ENCODE measurements at places on chromosomes 2 and 18.

DNA sequence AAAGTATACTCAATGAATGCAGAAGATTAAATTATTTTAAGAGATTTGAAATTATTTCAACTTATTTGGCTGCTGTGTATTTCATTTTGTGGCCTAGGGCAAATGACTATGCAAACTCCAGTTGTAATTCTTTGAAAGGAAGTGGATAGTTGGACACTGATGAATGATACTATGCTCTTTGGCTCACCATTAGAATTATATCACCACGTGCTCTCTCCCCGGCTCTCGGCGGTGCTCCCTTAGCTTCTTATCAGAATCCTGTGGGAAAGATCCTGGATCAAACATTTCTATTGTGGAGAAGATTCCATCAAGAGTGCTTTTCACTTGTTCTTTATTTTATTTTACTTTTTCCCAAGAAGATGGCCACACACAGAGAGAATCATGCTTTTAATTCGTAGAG, 55.2 kb downstream of the ADCYAP1 start:
- no peak for DNase-seq

- DNase-seq = no peak
Measured at GRCh38 chr2:36289731-36290130, 65.8 kb upstream of the CRIM1 start.

DNA sequence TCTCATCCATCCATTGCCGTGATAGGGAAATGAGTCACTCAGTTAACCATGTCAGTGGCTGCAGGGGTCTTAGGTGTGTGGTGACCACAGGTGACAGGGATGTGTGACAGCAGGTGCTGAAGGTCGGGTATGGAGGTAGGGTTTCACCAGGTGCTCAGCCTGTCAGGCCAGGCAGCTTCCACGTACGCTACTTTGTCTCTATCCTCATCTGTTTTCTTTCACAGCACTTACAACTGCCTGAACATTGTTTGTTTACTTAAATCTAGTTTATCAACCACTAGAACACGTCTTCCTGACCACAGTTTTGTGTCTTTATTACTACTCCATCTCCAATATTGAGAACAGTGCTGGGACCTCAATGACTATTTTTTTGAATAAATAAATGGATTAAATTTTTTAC, 11.4 kb upstream of the UXS1 start:
- DNase-seq = no peak

- DNase-seq = no peak
Measured at GRCh38 chr2:32058130-32058529, 5.2 kb upstream of the SPAST start.

DNA sequence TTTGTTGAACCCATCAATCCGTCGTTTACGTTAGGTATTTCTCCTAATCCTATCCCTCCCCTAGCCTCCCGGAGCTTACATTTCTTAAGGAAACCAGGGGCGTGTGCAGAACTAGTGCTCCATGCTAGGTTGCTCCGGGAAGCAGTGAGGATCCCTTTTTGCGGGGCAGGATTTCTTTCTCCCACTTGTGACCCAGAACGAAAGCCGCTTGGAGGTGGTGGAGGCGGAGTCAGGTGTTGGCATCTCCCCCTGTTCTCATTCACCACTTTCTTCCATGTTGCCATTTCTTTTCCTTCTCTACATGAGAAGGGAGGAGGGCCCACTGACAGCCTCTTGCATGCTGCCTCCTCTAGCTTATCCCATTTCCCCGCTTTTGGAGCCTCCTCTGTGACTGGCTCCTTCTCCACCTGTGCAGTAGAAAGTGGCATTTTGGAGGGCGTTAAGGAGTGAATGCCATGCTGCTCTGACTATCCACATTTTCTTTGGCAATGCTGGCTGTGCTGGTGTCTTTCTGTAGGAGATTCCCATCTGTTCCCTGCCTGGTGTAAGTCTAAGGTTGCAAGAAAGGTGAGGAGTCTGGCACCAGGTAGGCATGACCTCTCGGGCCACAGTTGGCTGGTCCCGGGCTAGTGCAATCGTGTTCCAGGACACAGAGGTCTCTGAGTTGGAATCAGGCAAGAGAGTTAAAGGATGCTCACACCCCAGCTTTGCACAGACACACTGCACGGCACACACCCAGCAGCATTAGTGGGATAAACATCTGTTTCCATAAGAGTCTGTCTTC, 89.5 kb downstream of the ACKR3 start:
- no peak for DNase-seq

- DNase-seq = no peak
Measured at GRCh38 chr2:240997856-240998705, at the start of gene SNED1. TSS of gene SNED1 (plus strand) at chr2:240998618. CDS start at chr2:240998838, 220 bp downstream.

DNA sequence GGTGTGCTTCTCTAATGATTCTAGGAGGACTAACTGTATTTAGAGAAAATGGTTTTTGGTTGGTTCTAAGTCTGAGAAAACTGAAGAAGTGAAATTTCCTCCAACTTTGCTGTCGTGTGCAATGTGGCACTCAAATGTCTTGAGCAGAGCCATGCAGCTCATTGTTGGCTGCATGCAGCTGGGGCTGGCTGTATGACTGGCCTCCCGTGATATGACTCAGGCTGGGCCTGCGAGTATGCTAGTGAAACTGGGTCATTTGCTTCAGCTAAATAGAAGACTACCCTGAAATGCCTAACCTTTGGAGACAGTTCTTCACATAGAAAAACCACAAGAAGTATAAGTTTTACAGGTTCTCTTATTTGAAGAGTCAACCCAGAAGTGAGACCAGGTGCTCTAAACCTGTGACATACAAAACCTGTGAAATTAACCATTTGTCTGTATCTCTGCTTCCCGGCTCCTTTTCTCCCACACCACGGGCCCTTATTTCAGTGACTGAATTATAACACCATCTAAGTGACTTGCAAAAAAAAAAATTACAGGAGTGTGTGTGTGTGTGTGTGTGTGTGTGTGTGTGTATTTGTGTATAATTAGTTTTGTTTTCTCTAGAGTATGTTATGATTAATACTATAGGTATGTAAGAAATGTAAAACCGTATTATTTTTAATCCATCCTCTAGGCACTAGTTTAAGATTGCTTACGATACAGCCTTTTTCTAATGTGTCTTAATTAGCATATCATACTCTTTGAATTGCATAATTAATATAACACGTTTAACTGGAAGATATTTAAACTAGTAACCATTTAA, 15.9 kb downstream of the POLI start:
- no peak for DNase-seq

DNA sequence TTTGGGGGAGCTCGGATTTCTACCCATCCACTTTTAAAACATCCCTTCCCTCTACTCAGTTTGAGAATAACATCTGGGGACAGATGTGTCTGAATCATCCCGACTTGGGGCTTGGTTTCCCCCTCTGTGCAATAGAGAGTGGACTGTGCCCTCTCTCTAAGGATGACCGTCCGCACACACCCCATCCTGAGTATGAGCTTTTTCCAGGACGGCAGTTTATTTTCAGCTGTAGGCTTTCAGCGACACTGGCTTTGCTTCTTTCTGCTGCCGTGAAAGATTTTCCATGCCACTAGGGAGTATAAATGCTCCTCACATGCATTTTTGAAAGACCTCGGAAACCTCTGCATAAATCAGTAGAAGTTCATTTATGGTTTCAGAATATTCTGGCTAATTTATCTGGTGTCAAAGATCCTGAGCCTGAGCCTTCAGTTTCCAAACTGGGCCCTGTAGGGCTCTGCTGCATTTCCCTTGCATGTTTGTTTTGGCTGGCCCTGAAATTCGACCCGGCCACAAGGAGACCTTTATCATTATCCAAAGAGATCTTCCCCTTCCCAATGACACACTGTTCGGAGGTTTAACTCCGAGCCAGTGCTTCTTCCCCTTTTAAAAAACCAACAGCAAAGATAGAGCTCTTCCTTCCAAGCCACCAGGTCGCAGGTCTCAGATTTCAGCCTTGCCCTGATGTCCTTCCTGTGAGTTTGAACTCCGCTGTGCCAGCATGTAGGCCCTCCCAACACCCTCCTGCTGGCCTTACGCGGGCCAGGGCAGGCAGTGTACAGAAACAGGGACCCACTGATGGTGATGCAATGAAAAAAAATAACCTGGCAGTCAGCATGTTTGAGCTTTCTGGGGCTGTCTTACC, 53.3 kb downstream of the FECH start:
- DNase-seq = no peak

DNA sequence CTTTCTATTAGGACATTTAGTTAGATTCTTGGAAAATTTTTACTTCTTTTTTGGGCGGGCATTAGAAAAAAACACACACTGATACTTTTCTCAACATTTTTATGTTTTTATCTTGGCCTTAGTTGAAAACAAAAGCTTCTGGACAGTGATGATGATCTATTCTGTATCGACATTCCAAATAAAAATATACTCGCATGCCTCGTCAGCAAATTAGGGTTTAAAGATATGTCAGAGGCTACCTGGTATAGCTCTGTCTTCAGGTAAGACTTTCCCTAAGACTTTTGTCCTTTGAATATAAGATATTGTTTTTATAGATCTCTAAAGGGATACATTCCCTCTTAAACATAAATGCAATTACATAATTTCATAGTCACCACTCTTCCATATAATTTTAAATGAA, 816.8 kb downstream of the LRP1B start:
- DNase-seq = no peak

DNA sequence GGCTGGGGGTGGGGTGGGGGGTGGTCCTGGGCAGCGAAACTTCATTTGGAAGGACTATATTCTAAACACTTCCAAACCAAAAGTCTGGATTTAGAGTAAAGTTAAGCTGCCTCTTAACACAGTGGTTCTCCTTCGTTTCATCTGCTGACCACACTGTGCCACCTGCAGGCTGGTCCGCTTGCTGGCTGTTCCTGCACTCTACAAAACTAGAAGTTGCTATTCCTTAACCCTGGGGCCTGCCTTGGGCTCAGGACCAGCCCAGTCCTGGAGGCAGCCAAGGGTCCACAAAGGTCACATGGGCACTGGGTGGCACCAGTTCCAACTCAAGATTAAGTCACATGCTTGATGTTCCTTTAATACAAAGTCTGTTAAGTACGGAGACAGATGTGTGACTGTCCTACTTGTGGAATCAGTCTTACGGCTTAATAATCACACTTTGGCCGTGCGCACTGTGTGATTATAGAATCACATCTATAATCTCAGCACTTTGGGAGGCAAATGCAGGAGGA, 195.4 kb downstream of the FAM210A start:
- no peak for DNase-seq

DNA sequence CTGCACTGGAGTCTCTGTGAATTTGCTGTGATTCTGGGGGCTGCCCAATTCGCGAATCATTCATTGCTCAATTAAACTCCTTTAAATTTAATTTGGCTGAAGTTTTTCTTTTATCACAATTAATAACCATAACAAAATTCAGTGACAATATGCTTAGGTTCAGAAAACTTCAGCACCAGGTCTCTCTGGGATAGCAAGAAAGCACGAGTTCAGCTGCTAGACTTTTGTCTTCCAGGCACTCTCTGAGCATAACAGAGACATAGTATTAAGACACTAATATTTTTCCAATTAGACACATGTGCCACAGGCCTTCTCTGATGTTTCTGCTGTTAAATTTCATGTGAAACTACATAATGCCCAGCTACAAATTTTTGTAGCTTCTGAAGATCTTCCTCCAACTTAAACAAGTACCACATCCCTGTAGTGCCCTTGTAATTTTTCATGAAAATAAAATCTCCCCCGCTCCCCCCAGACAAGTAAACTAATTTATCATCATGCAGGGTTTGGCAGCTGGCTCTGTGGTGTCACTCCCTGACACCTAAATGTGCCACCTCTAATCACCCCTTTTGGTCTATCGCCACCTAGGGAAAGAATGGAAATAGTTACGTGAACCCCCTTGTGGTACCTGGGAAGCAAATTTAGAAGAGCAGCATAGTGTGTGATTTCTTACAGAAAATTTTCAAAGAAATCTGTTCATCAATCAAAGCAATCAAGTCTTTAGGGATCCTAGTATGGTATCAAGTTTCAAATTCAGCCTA, 94.1 kb downstream of the CSRNP3 start:
- DNase-seq = no peak

- no peak for DNase-seq
Measured at GRCh38 chr18:26414901-26415440, 133.4 kb downstream of the KCTD1 start.

- DNase-seq = no peak
Measured at GRCh38 chr2:40592218-40592617, 140.3 kb upstream of the SLC8A1 start.

GRCh38 chr2:75522543-75523312, 38.0 kb downstream of the EVA1A start:
- no peak for DNase-seq

- no peak for DNase-seq
Measured at GRCh38 chr18:73503326-73503725, 635.5 kb upstream of the NETO1 start.

- no peak for DNase-seq
Measured at GRCh38 chr18:10304853-10305252, 149.6 kb upstream of the APCDD1 start.

DNA sequence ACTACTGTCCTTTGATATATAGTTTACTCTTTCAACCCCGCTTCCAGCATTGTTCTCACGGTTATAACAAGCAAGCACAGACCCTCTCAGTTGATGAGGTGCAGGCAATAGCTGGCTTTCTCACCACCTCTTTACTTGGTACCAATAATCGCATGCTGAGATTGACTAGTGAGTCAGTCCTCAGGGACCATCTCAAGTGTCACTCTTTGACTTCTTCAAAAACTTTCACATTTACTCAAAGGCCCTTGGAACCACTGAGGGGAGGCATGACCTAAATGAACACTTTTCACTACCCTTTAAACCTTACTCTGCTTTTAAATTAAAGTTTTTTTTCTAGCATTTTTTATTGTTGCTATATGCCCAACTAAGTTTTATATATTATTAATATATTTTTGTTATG, 101.8 kb downstream of the DAW1 start:
- DNase-seq = no peak

DNA sequence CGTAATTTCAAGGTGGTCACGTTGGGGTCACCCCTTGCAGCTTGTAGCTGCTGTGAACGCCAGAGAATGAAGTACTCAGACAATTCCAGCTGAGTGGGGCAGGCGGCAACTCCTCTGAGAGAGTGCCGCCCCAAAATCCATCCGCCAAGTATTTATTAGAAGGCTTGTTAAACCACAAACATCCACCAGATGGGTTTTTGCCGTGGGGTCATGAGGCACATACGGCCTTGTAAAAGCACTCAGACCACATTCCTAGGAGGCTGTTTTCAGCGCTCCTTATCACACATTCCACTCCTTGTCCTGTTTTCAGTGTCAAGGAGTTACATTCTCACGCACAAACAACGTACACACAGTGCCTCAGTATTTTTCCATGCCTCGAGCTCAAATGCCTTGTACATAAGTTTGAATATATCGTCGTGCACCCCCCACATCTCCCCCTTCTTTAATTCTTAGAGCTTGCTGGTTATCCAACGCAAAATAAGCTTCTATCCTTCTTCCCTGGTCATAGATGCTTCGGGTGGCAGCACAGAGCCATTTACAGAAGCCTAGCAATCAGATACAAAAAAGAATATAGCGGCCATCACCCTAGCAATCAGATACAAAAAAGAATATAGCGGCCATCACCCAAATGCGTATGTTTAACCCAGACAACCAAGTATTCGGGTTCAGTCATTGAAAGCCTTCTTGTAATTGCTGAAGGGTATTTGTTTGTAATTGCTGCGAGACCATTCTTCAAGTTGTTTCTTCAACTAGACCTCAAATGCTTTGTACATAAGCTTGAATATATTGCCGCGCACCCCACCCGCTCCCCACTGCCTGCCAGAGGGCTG, 7.3 kb downstream of the ALPP start:
- DNase-seq = no peak

GRCh38 chr2:16023506-16024360, 83.4 kb downstream of the MYCN start:
- no peak for DNase-seq

GRCh38 chr2:133377599-133377998, 190.7 kb downstream of the NCKAP5 start:
- no peak for DNase-seq

- no peak for DNase-seq
Measured at GRCh38 chr2:200985799-200986198, 22.3 kb upstream of the ORC2 start.

GRCh38 chr2:196183528-196184231, 12.3 kb upstream of the STK17B start:
- DNase-seq = no peak
